T follicular helper cell (primary cell): ENCODE measurements at places on chromosomes 3 and 15.
A peak's percentile ranks its signal among the peaks of the same experiment; 100 is the strongest.

DNA sequence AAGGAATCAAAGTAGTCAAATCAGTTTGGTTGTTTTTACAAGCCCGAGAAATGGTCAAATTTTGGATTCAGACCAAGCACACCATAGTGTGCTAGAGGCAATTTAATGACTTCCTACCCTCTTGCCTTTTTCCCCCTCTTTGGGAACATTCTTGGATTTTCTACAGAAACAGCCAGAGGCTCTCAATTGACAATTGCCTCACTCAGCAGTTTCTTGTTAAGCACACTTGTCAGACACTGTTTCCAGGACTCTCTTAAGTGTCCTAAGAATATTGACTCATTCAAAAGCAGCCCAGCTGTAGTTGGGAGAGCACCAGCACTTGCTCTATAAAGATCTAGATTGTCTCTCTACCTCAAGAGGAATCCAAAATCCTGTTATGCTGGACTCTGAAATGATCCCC is 1.5 kb upstream of the SLC35G2 start:
- no peak for DNase-seq

GRCh38 chr15:101804375-101804774 is 1.1 kb downstream of the OR4F6 start:
- DNase-seq = no peak

DNA sequence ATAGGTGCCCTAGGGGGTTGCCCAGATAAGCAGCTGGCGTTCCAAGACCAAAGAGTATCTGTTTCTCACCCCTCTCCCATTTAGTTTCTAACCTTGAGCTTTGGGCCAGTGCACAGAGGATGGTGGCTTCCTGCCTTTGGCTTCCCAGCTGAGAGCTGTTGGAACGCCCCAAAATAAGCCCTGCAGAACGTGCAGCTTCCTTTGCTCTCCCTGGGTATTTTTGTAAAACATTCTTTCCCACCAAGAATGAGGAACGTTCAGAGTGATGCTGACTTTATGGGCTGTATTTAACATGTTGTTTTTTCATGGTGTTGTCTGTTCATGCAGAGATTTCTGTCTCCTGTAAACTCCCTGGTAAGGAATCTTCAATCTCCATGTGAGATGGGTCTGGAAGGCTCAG is 63.8 kb downstream of the LPP start:
- no peak for DNase-seq

DNA sequence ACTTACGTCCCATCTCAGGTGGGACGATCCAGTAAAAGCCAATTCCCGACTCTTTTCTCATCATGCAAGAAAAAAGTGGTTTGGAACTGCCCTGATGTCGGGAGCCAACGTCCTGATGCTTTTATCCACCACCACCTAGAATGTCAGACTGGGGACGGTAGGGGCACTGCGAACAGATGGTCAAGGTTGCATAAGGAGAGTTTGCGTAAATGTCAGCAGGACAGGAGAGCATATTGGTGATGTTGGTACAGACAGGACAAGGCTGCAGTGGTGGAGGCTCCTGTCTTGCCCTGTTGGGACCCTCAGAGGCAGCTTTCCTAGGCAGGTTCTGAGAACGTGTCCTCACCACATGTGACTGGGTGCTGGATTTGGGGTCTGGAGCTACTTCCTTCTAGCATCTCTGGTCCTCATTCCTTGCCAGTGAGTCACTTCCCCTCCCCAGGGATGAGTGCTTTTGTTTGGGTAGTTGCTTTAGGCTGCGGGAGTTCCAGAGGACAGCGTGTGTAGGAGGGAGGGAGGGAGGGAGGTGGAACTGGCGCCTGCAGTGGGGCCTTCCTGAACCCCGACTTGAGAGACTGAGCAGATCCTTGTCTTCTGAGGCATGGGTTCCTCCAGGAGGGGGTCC is 21.0 kb downstream of the THSD4 start:
- no peak for DNase-seq

GRCh38 chr15:61342390-61342789 is 113.3 kb upstream of the RORA start:
- DNase-seq = no peak

DNA sequence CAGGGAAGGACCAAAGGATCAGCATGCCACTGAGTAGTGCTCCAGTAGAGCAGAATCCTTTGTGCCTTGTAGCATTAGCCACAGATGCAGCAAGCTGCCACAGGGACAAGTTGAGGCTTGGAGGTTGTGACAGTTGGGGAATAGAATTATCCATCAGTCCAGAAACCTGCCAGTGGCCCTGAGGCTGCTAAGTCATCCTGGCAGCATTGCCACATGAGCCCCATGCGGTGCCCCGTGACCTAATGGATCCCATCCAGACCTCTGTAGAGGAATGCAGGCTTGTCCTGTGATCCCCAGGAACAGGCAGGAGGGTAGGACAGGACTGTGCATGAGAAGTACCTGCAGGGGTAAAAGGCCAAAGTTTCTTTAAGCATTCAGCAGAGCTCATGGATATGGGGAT is 51.7 kb downstream of the BOC start:
- no peak for DNase-seq

DNA sequence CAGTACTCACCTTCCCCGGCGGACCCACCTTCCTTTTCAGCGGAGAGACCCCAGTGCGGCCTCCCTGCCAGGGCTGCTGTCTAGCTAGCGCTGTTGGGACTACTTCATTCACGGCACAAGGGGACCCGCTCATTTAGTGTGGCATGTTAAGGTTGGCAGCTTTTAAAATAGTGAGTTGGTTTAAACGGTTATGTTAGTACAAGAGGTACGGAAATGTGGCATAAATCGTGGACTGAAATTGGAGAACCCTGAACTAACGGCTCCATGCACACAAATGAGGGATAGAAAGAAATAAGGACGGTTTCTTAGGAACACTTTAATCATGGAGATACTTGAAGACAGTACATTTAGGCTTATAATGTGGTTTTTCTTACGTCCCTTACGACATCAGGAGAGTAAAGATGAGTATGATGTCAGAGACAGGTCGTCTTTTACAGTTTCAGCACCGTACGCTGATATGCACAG is 752 bp downstream of the CEP63 start:
- peak; percentile 25 for DNase-seq
